ENCODE measurements at places on chromosomes 13 and 19.

DNA sequence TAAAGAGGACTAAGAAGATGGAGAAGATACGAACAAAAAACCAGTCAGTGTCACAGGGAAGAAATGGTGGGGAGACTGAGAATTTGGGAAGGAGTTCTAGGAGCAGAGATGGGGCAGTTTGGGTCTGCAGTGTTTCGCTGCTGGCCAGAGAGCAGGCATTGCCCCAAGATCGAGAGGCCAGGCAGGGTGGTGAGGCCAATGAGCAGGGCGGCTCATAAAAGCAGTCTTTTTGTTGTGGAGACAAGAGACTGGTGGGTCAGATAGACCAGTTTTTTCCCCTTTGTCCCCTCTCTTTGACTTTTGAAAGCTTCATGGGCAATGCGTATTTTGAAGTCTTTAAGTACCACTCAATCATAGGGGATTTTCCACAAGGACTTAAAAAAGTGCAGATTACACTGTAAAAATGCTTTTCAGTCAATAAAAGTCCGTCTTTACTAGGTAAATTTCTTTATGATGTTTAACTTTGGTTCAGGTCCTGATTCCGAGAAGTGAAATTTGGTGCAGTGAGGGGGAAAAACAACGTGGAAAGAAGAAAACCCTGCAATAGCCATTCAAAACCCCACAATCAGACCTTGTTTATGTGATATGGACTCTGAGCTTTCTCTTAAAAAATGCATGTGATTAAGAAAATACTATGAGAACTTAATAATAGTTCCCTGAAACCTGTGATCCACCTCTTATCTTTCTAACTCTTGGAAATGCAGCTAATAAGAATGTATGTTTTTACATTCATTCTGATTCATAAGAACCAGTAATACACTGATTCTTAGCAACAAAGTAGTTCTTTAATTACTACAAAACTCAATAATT is 338.9 kb downstream of the KLF5 start:
- DNase-seq, result no peak

DNA sequence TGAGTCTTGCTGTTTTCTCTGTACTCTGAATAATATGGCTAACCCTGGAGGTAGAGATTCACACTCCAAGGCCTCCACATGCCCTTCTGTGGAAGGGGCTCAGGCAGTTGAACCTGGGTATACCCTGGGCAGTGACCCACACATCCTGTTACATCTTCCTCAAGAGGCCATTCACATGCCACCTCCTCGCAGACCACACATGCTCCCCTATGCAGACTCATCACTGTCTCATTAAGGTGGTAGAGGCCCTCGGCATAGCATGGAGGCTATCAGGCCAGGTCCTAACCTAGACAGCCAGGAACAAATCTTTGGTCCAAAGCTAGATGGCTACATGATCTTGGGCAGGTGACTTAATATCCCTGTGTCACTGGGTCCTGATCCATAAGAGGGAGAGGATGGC is 363.9 kb upstream of the ZNF507 start:
- no peak for DNase-seq

GRCh38 chr19:31096935-31097545 is 252.2 kb downstream of the TSHZ3 start:
- no peak for DNase-seq

GRCh38 chr19:18477974-18478373 is 40.0 kb upstream of the ISYNA1 start:
- no peak for DNase-seq

- no peak for DNase-seq
These were observed 25.8 kb downstream of the CACNG6 start for GRCh38 chr19:54017261-54017660.

DNA sequence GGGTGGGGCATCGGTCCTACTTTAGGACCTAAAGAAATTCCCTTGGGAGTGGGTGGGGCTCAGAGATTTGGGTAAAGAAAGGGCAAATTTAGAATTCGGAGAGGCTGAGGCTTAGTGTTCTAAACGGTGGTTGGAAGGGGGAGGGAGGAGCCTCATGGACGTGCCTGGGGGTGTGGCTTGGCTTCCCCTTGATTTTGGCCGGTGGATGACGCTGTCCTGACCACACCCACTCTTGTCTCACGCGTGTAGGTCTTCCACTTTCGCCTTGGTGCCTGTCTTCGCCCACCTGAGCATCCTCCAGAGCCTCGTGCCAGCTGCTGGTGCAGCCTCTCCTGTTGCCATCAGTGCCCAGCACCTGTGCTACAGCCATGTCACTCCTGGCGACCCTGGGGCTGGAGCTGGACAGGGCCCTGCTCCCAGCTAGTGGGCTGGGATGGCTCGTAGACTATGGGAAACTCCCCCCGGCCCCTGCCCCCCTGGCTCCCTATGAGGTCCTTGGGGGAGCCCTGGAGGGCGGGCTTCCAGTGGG is 1.2 kb upstream of the NUP62 start:
- DNase-seq, result no peak

GRCh38 chr13:79593641-79594275 is 112.8 kb downstream of the NDFIP2 start:
- DNase-seq, result no peak

- DNase-seq, result no peak
These were observed 2018.0 kb upstream of the PCDH20 start for GRCh38 chr13:63433546-63434150.

DNA sequence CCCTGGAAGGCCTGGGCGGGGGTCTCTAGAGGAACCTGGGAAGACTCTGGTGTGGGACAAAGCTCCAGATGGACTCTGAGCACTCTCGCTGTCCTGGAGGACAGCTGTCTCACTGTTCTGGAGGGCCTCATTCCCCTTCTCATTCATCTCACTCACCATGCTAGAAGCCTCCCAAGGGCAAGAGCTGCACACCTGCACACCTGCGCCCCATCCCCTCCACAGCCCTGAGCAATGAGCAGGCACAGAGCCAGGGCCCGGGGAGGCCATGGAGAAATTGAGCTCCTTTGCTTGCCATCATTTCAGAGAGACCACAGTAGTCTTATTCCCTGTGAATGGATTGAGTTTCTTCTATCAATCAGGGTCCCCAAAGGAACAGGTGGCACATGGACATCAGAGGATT is 1168.5 kb downstream of the UQCRFS1 start:
- no peak for DNase-seq

GRCh38 chr19:2309734-2310362 is 1.9 kb upstream of the LINGO3 start:
- no peak for DNase-seq

DNA sequence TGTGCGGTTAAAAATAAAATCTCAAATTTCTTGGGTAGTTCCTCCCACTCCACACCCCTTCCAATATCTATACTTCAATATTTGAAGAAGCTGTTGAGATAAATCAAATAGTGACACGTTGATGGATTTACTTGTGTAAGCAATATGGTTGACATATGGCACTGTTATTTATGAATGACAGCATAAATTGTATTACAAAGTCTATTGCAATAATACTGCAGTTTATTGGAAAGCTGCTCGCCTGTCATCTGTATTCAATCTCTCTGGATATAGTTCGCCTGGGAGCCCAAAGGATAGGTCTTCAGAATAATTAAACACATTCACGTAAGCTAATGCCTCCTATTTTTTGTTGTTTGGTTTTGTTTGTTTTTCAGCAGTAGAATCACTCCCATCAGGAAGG is 5.0 kb upstream of the ZIC5 start:
- no peak for DNase-seq

DNA sequence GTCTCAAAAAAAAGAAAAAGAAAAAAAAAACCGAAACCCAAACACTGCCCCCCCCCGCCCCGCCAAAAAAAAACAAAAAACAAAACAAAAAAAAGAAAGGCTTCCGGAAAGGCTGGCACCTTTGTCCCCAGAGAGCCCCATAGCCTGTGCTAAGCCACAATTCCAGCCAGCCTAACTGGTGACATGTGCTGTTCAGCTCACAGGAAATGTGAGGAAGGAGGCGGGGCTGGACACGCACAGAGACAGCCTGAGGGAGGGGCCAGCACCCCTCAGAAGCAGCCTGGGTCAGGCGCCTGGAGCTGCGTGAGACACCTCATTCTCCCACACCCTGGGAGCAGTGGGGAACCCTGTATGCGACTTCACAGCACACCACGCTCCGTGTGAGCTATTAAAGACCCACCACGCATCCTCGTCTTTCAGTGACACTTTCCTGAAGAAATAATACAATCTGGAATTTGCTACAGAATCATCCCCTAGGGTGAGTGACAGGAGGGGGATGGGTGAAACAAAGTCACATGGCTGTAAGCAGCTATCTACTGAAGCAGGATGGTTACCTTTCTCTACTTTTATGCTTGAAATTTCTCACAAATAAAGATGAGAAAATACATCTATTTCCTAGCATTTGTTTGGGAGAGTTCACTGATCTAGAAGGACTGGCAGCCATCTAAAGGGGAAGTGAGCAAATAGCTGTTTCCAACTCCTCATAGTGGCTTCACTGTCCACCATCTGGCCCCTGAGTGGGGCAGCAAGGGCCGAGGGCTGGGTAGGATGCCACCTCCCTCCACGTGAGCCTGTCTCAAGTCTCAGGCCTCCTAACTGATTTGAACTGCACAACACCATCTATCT is 12.3 kb upstream of the SLC35E1 start:
- DNase-seq, result peak; percentile 90

GRCh38 chr13:52399046-52399445 is 6.9 kb downstream of the THSD1 start:
- no peak for DNase-seq

GRCh38 chr19:11721681-11722080 is 17.1 kb downstream of the ZNF823 start:
- no peak for DNase-seq

DNA sequence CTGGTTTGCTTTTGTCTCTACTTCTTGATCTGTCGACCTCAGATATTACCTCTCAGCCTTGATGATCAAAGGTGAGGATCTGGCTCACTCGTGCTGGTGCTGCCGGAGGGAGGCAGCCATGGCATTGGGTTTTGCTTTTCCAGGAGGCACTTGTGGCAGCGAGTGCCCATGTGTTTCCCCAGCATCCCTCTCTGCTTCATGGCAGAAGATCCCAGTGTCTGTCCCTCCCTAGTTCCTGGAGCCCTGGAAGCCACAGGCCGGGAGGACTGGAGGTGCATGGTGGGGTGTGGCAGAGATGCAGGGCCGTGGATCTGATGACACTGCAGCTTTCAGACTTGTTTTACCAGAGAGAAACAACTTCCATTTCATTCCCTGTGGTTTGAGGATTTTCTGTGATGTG is 47.5 kb downstream of the ANKRD10 start:
- DNase-seq, result no peak

Measured in activated gamma-delta T cell treated with Interleukin-2 at 50 U/mL for 16 hours (primary cell).